ENCODE measurements at places on chromosomes 2 and 18. TPM values are rescaled to one million over a fixed set of nuclear protein-coding genes. Genes with fewer than 3 reads are reported as not detected.

Gene SPATS2L
- 180 TPM for total RNA-seq

Gene UBE2E3
- 146 TPM for total RNA-seq

Gene ALPG
- not detected for total RNA-seq

Gene DYNC2LI1
- 17.0 TPM for total RNA-seq

Gene KCNS3
- total RNA-seq: 72.5 TPM

Gene DCC
- not detected for total RNA-seq

Gene C1D
- total RNA-seq: 62.1 TPM

Gene C2orf15
- total RNA-seq: 0.39 TPM

Gene TLX2
- 0.34 TPM for total RNA-seq

Gene IKZF2
- 8.3 TPM for total RNA-seq

Gene HSBP1L1
- 6.8 TPM for total RNA-seq

GRCh38 chr2:197219636-197220035, 90.9 kb downstream of the ANKRD44 start:
- DNase-seq: no peak

- peak; percentile 6 for DNase-seq
These were observed 172.6 kb upstream of the BCL2L11 start for GRCh38 chr2:110948027-110948674.

DNA sequence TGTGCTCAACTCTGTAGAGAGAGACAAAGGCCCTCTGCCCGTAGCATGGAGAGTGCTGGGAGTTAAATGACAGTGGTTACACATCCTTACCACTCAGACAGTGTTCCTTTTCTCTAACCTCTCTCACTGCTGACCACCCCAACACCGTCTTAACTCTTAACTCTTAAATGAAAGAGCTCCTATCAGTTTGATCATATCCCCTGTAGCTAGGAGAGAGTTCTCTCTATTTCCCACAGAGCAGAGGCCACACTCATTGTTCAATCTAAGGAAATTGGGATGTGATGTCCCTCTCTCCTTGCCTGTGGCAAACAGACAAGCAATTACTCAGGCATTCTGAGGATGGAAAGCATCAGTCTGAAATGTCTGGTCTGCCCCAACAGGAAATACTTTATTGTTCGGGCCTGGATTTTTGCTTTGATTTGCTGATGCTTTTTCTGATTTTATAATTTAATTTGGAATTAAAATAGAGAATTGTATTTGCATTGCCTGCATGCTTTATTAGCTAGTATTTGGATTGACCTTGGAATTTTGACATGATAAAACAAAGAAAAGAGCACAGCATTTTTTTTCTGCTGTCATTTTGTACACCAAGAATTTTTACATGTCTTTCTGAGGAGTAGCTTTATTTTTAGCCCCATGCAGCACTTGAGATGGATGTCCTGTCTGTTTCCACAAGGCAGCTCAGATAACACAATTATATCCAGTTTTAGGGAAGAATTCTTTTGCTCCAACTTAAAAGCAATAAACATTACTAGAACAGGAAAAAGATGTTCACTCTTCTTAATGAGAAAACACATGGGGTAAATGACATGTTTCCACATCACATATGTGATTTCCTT, 27.7 kb upstream of the IER3IP1 start:
- DNase-seq: no peak

GRCh38 chr2:217835931-217836891, 166.6 kb downstream of the TNS1 start:
- DNase-seq: peak; percentile 54

- no peak for DNase-seq
These were observed 3.8 kb downstream of the ARHGEF4 start for GRCh38 chr2:130840506-130840905.

DNA sequence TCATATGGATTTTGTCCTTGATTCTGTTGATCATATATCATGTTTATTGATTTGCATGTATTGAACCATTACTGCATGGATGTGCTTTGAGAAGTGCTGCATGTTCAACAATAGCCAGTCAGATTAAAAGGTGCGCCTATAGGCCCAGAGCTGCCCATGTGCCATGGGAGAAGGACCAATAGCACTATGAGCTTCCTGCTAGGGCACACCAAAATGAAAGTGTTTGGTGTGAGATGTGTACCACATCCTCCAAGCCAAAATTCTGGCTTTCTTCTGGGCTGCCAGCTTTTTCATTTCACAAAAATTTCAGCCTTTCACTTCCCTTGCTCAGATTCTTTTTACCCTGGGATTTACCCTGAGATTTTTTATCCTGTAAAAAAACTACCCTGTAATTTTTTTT, 34.8 kb upstream of the MMADHC start:
- no peak for DNase-seq

- DNase-seq: no peak
These were observed 837.7 kb downstream of the GALR1 start for GRCh38 chr18:78087338-78087737.

GRCh38 chr2:223092667-223093066, 40.7 kb downstream of the KCNE4 start:
- DNase-seq: peak; percentile 18

GRCh38 chr2:47155091-47155876, at the start of gene STPG4:
Gene STPG4 (minus strand): TSS chr2:47155308. CDS start chr2:47155251, 57 bp downstream.
- no peak for DNase-seq

DNA sequence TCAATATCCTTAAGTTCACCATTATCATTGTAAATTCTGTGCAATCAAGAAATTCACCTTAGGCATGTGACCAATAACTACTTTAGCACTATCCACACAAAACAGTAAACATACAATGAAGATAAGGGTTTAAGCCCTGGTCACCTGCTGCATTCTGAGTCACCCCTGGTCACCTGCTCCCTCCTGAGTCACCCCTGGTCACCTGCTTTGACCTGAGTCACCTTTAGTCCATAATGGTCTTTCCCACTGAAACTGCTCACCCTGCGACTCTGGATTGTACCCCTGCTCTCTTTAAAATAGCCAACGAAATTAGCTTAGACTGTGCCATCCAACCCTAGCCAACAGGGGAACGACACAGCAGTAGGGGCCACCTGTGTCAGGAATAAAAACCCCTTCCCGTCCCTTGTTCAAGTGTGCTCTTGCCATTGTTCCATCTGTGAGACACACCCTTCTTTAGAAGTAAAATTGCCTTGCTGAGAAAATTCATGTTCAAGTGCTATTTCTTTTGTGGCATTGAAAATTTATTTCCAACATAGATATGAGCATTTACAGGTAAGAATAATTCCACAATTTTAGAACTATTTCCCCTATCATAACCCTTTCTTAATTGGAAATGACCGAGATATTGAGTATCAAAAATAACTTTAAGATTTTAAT, 902.8 kb downstream of the DSC3 start:
- no peak for DNase-seq

GRCh38 chr18:35581898-35582641, 530 bp downstream of the GALNT1 start:
- peak; percentile 25 for DNase-seq

- DNase-seq: peak; percentile 68
These were observed 9.3 kb upstream of the KCNE4 start for GRCh38 chr2:223042704-223043118.

DNA sequence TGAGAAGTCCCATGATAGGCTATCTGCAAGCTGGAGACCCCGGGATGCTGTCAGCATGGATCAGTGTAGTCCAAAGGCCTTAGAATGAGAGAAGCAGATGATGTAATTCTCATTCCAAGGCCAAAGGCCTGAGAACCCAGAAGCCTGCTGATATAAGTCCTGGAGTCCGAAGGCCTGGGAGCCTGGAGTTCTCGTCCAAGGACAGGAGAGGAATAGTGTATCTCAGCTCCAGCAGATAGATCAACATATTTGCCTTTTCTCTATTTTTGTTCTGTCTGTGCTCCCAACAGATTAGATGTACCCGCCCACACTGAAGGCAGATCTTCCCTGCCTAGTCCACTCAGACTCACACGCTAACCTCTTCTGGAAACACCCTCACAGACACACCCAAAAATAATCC, 454.9 kb upstream of the CHAC2 start:
- DNase-seq: no peak

DNA sequence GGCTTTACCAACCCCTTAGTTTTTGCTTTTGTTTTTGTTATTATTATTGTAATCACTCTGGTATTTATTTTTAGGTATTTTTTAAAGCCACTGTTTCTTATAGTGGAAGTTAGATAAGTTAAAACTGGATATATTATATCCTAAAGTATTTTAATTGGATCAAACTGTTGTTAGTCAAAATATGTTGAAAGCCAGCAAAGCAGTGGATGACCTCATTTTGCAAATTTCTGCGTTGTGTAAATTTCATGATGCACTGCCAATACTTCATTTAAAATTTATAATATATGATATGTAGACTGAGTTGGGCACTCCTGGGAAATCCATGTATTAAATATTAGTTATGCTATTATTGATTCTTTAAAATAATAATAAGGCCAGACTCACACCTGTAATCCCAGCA, 661.7 kb upstream of the NRXN1 start:
- DNase-seq: no peak

DNA sequence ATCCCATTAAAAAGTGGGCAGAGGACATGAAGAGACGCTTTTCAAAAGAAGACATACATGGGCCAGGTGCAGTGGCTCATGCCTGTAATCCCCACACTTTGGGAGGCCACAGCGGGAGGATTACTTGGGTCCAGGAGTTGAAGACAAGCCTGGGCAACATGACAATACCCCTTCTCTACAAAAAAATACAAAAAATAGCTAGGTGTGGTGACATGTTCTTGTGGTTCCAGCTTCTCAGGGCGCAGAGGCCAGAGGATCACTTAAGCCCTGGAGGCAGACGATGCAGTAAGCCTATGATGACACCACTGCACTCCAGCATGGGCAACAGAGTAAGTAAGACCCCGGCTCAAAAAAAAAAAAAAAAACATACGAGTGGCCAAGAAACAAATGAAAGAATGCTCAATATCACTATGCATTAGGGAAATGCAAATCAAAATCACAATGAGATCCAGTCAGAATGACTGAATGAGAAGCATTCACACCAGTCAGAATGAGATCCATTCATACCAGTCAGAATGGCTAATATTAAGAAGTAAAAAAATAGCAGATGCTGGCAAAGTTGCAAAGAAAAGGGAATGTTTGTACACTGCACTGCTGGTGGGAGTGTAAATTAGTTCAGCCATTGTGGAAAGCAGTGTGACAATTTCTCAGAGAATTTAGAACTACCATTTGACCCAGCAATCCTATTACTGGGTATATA, 550.2 kb upstream of the SLC39A10 start:
- no peak for DNase-seq

- peak; percentile 85 for DNase-seq
These were observed 184.2 kb upstream of the ZEB2 start for GRCh38 chr2:144703852-144704708.

- DNase-seq: no peak
These were observed 133.7 kb downstream of the CBLN2 start for GRCh38 chr18:72410399-72410798.

DNA sequence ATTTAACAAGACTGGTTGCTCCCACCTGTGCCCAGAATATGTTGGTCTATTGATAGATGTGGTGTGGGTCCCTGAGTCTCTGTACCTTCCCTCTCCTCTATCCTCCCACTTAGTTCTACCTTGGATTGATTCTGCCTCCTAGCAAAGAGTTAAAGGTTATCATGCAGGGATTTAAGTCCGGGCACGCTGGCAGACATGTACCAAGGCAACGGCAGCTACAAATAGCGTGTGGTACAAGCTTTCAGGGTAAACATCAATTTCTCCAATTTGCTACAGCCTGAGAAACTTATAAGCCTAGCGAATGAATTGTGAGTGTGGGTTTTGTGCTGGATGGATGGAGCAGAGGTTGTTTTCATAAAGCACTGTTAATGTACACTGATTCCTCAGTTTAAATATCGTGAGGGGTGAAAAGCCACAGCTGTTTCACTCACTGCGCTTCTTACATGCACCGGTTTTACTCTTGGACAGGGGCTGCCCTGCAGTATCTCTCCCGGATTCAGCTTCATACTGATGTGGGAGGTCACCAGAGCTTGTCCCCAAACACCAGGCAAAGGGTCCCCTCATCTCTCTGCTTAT, 289.8 kb downstream of the ICOS start:
- DNase-seq: no peak

- peak; percentile 48 for DNase-seq
These were observed 101.1 kb downstream of the TWIST2 start for GRCh38 chr2:238948765-238949641.

GRCh38 chr18:57128220-57128932, 18.5 kb upstream of the BOD1L2 start:
- DNase-seq: no peak
